SK-N-MC (cell line): ENCODE measurements at places on chromosomes 16 and 17.

DNA sequence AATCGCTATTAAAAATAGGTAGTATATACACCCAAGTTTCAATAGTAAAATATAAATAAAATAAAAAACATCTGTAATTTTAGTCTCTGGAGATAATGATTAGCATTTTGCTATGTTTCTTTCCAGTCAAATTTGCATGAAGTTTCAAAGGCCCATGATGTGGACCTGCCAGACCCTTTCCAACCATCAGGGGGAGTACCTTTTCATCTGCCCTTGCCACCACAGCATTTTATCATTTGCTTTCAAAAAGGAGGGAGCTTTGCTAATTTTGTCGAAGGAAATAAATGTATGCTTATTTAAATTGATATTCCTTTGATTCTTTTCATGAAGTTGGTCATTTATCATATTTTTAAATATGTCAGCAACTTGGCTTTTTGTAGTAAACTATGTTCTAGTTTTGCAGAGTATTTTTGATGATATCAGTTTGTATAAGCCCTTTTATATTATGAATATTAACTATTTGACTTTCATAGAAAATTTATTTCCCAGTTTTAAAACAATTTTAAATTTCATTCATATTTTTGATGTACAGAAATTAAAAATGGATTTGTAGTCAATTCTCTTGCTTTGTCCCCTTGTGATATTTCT lies 115.2 kb upstream of the NETO2 start:
- DNase-seq = no peak

GRCh38 chr16:85856585-85856984 lies 42.4 kb upstream of the IRF8 start:
- no peak for DNase-seq

GRCh38 chr17:27959382-27959709 lies 66.2 kb upstream of the LYRM9 start:
- no peak for DNase-seq

DNA sequence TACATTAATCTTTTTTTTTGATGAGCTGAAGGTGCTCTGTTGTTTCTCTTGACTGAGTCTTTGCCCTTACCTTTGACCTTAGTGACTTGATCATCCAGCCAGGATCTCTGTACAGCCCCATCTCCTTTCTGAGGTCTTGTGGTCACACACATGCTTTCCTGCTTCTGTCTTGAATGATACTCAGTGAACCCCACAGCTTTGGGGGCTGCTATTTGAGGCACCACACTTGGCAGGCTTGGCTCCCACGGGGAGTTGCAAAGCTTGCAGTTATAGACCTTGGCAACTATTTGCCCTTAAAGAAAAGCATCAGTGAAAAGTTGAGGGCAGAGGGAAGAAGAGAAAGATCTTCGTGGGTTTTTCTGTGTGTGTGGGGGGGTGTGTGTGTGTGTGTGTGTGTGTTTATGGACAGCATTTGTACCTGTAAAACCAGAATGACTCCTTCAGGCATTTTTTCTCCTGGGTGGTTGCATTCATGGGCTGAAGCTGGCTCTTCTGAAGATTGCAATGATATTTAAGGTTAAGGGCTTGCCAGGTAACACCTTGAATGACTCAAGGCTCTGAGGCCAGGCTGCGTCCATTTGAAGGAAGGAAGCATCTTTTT lies 101.6 kb downstream of the MSI2 start:
- DNase-seq = no peak

- DNase-seq = peak; percentile 52
Measured at GRCh38 chr17:66625311-66625767, 209.6 kb upstream of the CACNG5 start.

- DNase-seq = no peak
Measured at GRCh38 chr17:44539673-44540072, 17.6 kb upstream of the FZD2 start.

- no peak for DNase-seq
Measured at GRCh38 chr17:20278805-20279204, 188.5 kb downstream of the LGALS9B start.

DNA sequence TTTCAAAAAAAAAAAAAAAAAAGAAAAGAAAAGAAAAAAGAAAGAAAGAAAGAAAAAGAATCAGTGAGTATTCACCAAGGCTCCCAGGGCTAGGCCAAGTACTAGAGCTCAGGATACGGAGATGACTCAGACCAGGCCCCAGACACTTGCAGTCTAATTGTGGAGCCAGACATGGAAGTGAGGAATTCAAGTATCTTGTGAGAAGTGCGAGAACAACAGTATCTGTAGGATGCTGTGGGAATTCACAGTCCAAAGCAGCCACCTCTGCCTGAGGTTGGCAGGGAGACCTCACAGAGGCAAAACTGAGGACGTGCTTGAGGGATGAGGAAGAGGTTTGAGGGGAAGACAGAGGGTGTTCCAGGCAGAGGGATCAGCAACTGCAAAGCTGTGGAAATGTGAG lies 14.0 kb upstream of the ALDOA start:
- DNase-seq = no peak

GRCh38 chr16:17379121-17379571 lies 91.6 kb downstream of the XYLT1 start:
- DNase-seq = no peak

DNA sequence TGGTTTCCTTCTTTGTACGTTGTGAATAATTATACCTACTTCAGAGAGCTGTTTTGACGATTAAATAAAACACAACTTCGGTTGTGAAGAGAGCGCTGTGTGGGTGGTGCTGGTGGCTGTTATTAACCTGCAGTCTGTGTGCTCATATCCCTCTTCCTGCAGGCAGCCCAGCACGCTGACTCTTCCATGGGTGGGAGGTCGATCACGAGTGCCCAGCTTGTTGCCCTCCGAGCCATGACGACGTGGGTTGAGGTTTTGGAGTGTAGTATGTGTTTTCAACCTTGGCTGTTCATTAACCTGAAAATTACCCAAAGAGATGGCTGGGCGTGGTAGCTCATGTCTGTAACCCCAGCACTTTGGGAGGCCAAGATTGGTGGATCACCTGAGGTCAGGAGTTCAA lies 11.3 kb upstream of the GCSH start:
- DNase-seq = no peak

DNA sequence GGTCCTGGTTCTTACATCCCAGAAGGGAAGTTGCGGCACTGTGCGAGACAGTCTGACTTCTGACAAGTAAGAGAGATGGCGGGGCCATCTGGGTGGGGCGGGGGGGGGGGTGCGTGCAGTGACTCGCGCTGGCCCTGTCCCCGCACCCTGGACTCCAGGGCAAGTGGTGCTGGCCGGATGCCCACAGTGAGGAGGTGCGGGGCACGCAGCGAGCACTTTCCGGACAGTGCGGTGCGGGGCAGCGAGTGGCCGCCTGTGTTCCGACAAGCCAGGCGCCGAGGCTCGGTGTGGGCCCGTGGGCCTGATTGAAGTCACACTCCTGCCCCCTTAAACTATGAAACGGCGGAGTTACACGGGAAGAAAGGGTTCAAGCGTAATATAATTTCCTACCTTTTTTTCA lies 106.4 kb downstream of the BANP start:
- no peak for DNase-seq

DNA sequence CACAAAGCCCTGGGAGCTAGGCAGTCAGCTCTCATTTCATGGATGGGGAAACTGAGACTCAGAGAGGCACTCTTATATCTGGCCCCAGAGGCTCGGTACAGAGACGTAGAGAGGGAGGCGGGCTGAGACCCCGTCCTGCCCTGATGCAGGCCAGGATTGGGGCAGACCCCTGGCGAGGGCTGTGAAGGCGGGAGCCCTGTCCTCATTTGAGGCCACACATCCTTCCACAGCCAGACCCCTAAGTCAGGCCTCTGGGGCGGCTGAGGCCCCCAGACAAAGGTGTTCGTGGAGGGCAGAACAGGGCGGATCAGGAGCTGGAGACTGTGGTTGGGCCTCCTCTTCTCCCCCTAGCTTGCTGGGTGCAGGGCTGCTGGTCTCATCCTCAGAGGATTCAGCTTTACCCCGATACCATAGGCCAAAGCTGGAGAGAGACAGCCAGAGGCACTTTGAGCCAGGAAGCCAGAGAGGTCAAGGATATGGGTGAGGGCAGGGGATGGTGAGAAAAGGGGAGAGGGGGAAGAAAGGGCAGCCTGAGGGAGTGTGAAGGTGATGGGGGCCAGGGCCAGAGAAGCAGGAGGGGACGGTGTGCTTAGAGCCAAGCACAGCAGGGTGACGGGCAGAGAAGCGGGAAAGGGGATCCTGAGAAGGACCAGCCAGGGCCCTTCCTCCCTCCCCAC lies 805 bp upstream of the SCARF1 start:
- no peak for DNase-seq

DNA sequence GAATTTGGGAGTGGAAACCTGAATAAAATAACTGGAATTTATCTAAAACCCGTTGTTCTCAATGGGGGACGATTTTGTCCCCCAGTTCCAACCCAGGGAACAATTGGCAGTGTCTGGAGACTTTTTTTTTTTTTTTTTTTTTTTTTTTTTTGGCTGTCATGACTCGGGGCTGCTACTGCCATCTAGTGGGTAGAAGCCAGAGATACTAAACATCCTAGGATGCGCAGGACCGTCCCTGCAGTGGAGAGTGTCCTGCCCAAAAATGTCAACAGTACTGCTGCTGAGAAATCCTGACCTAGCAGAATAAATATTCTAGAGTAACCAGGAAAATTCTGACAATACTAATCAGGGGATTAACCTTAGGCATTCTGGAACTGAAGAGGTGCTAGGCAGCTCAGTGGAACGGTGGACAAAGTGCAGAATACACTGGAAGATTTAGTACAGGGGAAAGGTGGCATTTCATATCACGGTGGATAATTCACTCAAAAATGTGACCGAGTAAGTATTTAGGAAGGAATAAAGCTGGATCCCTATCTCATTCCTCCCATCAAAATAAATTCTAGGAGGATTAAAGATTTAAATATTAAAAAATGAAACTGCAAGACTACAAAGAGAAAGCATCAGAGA lies 107.6 kb downstream of the SPECC1 start:
- DNase-seq = no peak

GRCh38 chr17:50389534-50389933 lies 7.8 kb downstream of the LRRC59 start:
- no peak for DNase-seq

DNA sequence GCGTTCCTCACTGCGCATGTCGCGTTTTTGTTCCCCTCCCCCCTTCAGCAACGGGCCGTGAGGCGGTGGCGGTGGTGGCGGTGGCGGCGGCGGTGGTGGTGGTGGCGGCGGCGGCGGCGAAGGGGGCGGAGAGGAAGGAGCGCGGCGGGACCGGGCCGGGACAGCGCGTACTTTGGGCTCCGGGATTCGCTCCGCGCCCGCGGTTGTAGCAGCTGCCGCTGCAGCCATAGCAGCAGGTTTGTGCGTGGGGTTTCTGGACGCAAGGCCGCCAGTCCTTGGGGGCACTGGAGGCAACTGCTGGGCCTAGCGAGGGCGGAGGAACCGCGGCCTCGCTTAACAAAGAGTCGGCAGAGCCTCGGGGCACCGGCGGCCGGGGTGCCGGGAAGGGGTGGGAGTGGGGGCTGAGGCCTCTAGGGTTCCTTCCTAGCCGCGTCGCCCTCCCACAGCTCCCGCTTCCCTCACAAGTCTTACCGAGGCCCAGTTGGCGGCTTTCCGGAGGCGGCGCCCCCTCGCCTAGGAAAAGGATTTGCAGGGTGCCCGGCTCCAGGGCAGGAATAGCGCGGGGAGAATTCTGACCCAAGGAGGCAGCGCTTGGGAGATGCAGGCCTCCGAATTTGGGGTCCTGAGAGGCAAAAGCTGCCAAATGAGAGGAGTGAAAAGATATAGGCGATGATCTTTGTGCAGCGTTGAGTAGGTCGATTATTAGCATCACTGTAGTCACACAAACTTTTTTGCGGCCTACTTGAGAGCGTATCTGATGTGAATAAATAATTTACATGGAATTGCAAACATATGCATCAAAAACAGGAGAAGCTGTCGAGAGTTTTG lies at the start of gene DDX42:
Gene DDX42, plus strand, starts transcription at position 30 of the 828 bp plus-strand sequence. CDS start 12,880 bp downstream, outside the sequence.
- DNase-seq = no peak

GRCh38 chr17:56478836-56479447 lies 114.6 kb upstream of the NOG start:
- no peak for DNase-seq

DNA sequence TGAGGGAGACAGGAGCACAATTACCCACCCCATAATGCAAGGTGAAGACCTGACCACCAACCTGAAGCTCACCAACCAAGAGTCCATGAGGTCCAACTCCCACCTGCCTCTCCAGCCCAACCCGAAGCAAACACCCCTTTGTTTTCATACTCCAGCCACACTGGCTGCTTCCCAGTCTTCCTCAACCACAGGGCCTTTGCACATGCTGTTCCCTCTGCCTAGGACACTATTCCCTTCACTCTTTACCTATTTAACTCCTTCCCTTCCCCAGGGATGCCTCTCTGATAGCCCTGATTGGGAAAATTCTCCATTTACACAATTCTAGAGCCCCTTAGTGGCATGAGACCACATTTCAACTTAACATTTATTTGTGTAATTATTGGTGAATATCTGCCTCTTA lies 86.0 kb downstream of the VAT1L start:
- no peak for DNase-seq

DNA sequence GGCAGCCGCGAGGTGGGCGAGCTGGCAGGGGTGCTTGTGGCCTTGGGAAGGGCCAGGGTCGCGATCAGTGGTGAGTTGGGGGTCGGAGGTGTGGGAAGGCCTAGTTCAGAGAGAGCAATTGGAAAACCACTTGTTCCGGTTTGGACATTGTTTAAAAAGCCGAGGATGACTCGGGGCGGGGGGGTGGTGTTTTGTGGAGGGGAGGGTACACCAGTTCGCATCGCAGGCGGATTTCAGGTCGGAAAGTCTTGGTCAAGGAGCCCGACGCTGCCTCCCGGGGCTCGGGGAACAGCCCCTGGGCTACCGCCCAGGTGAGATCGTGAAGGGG lies 66.4 kb downstream of the KPNA2 start:
- DNase-seq = no peak

DNA sequence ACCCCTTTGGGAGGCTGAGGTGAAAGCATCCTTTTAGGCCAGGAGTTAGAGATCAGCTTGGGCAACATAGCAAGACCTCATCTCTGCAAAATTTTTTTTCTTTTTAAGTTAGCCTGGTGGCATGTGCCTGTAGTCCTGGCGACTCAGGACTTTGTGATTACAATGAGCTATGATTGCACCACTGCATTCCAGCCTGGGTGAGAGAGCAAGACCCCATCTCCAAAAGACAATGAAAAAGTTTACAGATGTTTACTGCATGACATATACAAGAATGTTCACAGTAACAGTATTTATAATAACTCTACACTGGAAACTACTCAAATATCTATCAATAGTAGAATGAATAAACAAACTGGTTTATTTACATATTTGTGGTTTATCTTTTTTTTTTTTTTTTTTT lies 33.1 kb upstream of the CCL22 start:
- no peak for DNase-seq

- no peak for DNase-seq
Measured at GRCh38 chr16:68079626-68080344, 5.4 kb upstream of the NFATC3 start.

DNA sequence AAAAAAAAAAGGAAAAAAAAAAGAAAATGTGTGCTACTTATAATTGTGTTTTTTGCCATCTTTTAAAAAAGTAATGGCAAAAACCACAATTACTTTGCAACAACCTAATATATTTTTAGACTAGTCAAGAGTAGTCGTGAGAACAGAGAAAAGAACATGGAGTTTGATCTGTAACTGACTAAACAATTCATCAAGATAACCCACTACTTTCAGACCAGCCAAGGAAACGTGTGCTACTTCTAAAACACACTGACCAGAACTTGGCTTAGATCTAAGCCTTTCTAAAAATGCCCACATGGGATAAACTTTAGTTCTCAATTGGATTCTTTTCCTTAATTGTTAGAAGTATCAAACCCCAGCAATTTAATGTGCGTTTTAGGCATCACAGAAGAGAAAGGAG lies 616 bp downstream of the PECAM1 start:
- DNase-seq = no peak
